Stimulated activated CD4-positive, alpha-beta T cell treated with anti-CD3 and anti-CD28 coated beads, TNF-alpha, amount 100 ng/mL, for 4 hours (primary cell): ENCODE measurements at places on chromosomes 1 and 21.

GRCh38 chr1:115536279-115536816 is 105.4 kb upstream of the VANGL1 start:
- DNase-seq = no peak

DNA sequence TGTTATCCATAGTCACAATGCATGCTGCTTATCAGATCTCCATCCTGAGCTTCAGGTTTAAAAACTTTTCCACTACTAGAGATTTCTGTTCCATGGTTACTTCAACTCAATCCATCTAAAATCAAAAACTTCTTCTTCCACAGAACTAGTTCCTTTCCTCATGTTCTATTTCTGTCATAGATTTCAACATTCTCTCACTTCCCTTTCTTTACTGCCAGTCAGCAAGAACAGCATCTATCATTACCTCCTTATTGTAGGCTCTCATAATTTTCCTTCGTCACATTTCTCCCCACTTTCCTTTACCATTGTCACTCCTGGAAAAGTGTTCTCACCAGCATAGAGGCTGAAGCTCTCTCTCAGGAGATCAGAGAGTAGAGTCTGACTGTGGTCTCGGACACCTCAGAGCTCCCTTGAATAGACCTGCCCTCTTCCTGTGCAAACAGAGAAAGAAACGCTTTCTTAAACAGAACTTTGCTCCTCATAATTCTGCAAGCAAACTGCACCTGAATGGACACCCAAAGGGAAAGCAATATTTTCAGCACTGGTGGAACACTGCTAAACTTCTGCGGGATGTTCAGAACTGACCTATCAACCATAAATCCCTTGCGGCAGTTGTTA is 48.7 kb upstream of the KIRREL1 start:
- no peak for DNase-seq

GRCh38 chr1:195462646-195463045 is 1145.6 kb downstream of the KCNT2 start:
- no peak for DNase-seq

DNA sequence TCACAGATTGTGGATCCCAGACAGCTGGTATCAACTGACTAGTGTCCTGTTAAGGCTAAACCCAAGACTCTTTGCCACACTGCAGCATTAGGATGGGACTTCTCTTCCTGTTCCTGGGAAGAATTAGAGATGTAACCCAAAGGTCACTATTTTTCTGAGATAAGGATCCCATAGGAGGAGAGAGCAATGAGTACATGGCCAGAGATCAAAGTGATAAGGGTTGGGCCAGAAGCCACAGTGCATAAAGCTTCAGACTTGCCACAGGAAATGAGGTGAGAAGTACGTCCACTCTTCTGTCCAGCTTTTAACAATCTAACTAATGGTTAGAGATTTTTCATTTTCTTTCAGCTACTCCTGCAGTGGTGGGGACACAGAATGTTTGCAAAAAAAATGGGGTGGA is at the start of gene HSD3B1:
HSD3B1 (plus strand) TSS at position 270 of the 400 bp plus-strand sequence. CDS start 267 bp downstream, outside the sequence.
- DNase-seq = no peak

DNA sequence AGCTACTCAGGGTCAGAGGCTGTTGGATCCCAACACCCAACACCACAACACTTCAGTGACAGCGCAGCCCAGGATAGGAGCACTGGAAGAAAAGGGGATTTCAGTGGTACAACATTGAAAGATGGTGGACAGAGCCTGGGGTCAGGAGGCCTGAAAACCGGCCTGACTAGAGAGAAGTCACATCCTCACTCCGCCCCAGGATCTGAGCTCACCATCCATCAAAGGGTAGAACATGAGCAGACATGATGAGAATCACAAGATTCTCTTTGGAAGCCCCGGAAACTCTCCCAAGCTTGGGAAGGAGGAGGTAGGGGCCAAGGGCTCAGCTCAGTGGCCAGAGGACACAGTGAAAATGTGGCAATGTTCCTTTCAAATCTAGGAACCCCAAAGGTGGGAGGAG is 271.3 kb downstream of the NPHP4 start:
- no peak for DNase-seq

- no peak for DNase-seq
These were observed 2.7 kb downstream of the FOXE3 start for GRCh38 chr1:47418681-47419325.

GRCh38 chr1:198749279-198749678 is 110.4 kb downstream of the PTPRC start:
- no peak for DNase-seq

DNA sequence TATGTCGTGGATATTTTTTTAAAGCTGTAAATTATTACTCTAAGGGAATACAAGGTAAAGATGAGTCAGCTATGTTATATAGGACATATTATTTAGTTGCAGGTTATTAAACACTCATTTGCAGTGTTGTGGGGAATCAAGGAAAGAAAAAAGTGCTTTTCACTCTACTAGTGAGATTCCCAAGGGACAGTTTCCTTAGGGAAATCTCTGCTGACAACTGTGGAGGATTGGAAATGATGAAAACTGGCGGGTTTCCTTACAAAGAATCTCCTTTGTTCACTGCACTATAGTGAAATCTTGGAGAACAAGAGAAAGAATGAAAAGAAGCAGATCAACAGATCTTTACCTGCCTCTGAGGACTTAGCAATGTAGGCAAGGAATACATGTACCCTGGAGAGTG is 24.5 kb upstream of the TRIM45 start:
- DNase-seq = no peak

DNA sequence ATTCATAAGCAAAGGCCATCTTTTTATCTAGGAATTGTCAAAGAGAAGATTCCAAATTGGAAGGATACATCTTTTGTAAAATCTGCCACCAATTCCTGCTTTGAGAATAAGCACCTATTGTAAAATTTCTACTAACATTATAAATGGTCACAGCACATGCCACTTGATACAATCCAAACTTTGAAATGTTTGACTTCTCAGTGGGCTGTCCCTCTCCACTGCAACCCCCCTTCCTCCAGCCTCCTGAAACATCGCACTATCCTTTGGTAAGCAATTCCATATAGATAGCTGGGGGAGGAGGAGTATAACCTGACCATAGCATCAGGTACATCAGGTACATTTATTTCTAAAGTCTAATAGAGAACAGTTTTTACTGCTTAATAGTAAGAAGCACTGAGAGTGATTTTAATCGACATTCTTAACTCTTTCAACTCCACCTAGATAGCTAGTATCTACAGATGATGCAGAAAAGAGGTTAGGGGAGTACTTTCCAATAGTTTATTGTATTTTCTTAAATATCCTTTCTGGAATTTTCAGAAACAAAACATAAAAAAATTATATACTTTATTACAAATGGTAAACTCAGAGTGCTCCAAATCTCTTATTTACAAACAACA is 2.9 kb downstream of the JUN start:
- DNase-seq = no peak

GRCh38 chr1:3381901-3382300 is 72.6 kb upstream of the ARHGEF16 start:
- DNase-seq = no peak

DNA sequence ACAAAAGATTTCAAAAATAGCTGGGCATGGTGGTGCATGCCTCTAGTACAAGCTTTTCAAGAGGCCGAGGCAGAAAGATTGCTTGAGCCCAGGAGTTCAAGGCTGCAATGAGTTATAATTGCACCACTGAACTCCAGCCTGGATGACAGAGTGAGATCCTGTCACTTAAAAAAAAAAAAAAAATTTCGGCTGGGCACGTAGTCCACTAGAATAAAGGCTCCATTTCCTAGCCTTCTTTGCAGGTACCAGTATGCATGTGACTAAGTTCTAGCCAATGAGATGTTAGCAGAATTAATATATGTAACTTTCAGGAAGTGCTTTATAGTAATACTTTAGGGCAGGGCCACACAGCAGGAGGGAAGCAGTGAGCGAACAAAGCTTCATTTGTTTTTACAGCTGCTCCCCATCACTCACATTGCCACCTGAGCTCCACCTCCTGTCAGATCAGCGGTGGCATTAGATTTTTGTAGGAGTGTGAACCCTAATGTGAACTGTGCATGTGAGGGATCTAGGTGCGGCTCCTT is 28.8 kb upstream of the SYDE2 start:
- DNase-seq = no peak

- no peak for DNase-seq
These were observed 145.4 kb upstream of the C1orf174 start for GRCh38 chr1:4045397-4046010.

DNA sequence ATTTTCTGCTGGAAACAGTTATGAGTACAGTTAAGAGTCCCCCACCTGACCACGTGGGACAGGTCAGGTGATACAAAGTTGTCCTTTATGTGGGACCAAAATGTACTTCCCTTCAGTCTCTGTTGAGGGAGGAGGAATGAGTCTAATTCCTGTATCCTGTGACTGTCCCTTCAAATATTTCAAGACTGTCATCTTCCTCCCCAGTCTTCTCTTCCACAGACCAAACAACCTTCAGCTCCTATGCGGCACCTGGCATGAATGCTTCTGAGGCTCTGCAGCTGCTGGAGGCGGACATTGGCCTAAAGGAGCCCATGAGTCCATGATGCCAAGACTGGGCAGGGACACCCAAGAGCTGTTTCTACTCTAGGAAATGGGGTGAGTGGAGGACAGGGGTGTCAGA is 72.1 kb upstream of the SIM2 start:
- no peak for DNase-seq

- no peak for DNase-seq
These were observed 4.6 kb downstream of the TENT5B start for GRCh38 chr1:27007909-27008582.

DNA sequence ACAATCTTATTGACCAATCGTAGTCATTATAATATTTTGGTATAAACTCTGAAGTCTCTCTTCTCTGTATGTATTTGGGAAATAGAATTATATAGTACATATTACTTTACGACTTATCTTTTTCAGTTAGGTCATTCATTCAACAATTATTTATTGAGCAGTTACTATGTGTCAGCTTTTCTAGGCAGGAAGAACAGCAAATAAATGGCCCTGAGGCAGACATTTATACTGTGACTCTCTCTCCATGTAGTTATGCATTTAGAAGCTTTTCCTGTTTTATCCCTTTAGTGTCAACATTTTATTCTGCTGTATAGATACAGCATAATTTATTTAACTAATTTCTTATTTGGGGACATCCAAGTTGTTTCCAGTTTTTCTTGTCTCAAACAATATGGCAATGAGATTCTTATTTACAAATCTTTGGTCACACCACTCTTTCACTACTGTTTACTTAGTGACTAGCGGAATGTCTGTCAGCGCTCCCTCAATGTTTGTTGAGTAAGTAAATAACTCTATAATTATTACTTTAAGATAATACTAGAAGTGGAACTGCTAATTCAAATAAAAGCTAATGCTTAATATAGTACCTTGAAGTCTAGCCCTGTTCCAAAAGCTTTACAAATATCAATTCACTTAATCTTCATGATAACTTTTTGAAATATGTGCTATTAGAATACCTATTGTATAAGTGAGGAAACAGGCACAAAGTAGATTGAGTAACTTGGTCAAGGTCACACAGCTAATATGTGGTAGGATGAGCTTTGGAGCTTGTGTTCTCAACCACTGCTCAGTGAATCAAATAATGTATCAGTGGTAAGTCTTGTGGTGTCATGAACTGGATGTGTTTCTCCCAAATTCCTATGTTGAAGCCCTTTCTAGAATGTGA is 465.6 kb downstream of the SIPA1L2 start:
- DNase-seq = no peak

DNA sequence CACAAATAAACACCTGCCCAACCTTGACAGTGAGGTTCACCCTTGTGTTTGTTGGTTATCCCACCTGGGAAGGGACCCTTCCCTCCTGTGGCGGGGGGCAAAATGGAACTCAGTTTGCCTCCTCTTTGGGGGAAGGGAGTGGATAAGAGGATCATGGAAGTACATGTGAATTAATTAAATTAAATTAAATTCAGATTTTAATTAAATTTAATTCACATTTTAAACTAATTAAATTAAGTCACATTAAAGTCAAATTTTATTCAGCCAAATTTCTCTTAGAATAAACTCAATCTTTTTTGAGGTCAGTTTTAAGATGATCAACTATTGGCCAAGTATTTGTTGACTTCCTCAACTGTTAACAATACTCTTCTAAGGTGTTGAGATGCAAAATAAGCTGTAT is 252.4 kb upstream of the AJAP1 start:
- DNase-seq = no peak

GRCh38 chr1:82788660-82789059 is 987.9 kb downstream of the ADGRL2 start:
- DNase-seq = no peak

DNA sequence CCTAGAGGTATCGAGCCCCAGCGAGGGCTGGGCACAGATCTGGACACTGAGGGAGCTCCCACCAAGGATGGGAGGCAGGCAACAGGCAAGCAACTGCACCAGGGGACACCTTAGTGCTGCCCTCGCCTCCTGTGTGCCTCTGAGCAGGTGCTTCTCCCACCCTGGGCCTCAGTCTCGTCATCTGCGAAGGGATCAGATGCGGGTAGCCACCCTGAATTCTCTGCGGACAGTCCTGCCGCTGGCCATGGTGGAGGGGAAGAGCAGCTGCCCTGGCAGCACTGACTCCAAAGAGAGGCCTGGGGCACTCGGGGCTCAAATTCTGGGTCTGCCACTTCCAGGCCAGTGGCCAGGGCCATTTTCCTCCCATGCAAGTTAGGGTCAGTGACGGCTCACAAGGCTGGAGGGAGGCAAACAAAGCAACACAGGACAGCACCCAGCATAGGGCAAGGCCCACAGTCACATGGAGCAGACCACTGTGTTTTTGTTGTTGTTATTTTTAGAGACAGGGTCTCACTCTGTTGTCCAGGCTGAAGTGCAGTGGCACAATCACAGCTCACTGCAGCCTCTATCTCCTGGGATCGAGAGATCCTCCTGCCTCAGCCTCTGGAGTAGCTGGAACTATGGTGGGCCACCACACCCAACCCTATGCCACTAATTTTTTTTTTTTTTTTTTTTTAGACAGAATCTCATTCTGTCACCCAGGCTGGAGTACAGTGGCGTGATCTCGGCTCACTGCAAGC is 7.1 kb upstream of the SDC3 start:
- DNase-seq = no peak

DNA sequence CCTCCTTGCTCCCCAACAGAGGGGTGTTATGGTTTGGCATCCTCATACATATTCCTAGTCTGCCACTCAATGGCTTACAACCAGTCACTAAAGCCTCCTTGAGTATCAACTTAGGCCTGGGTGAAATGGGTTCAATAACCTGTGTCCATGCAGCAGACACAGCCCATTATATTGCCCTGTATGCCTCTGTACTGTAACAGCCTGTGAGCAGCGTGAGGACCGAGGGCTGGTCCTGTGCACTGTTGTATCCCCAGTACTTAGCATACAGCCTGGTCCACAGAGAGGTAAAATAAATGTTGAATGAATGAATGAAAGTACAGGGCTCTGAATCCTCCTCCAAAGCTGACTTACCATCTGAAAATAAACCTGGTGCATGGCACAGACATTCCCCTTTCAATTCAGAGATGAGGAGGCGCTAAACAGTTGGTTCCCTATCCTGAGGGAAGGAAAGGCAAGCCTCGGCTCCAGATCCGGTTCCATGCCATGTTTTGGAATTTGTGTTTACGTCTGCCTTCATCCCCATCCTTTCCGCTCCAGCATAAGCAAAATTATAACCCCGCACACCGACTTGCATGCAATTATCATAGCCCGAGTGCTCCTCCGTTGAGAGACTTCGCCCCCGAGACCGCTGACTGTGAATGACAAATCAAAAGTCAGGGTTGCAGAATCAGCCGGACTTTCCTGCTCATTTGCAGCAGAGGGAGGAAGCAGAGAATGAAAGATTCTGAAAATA is 45.0 kb upstream of the DNAJC6 start:
- no peak for DNase-seq

- no peak for DNase-seq
These were observed 35.0 kb upstream of the RAP1GAP start for GRCh38 chr1:21704145-21704544.

- no peak for DNase-seq
These were observed 42.9 kb downstream of the ERG start for GRCh38 chr21:38455403-38455802.

- no peak for DNase-seq
These were observed 157.5 kb upstream of the C21orf91 start for GRCh38 chr21:17976691-17977090.
